Activated gamma-delta T cell treated with anti-CD3 and anti-CD28 coated beads, Interleukin-2, amount 50 U/mL, for 16 hours (primary cell): ENCODE measurements at places on chromosomes 2 and 18.

DNA sequence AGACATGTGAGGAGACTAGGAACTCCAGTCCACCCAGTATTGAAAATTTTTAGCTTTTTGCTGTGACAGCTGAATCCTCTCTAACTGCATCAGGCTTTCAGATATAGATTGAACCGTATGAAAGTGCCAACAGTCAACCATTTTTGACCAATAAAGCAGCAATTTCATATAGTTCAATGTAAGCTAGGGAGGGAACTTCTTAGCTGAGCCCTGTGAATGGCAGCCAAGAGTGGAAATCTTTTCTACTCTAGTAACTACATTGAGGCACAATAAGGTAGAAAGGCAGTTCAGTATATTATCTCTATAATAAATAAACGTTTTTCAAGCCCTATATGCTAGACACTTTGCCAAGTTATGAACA, 96.3 kb upstream of the TANK start:
- DNase-seq = no peak

GRCh38 chr2:237627441-237628246, at the start of gene LRRFIP1:
LRRFIP1 (plus strand) TSS chr2:237627587; CDS start chr2:237627645, 58 bp downstream.
- DNase-seq = no peak

DNA sequence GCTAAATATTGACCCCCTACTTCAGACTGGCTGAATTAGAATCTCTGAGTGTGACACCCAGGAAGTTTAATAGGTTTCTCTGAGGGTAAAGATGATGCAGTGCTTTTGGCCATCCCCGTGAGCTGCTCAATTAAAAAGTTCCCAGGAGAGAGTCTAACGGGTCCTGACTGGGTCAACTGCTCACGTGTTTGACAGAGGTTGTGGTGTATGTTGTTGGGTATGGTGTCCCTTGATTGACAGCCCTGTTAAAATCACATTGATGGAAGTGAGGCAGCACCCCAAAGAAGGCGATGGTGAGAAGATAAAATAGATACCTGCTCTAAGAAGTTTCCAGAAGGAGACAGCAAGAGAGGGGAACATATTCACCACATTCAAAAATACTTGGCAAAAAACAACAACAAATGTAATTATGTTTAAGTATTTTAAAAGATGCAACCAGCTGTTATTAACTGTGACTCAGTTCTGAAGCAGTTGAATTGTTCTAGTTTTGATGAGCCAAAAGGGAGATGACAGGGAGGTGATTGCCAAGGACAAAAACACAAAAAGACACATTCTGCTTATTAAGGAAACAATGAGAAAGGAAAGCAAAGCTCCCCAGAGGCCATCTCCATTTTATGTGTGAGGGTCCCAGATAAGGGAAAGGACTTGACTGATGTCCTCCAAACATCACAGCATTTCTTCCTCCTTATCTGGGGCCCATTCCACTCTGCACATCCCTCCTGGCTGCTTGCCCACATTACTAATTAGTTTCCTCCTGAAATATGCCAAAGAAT, 11.5 kb upstream of the GMCL1 start:
- no peak for DNase-seq

GRCh38 chr2:233597522-233597921, 19.9 kb upstream of the UGT1A8 start:
- no peak for DNase-seq

GRCh38 chr2:128155970-128156369, 65.0 kb downstream of the UGGT1 start:
- DNase-seq = no peak

GRCh38 chr18:22346953-22347605, 70.6 kb downstream of the CTAGE1 start:
- no peak for DNase-seq

DNA sequence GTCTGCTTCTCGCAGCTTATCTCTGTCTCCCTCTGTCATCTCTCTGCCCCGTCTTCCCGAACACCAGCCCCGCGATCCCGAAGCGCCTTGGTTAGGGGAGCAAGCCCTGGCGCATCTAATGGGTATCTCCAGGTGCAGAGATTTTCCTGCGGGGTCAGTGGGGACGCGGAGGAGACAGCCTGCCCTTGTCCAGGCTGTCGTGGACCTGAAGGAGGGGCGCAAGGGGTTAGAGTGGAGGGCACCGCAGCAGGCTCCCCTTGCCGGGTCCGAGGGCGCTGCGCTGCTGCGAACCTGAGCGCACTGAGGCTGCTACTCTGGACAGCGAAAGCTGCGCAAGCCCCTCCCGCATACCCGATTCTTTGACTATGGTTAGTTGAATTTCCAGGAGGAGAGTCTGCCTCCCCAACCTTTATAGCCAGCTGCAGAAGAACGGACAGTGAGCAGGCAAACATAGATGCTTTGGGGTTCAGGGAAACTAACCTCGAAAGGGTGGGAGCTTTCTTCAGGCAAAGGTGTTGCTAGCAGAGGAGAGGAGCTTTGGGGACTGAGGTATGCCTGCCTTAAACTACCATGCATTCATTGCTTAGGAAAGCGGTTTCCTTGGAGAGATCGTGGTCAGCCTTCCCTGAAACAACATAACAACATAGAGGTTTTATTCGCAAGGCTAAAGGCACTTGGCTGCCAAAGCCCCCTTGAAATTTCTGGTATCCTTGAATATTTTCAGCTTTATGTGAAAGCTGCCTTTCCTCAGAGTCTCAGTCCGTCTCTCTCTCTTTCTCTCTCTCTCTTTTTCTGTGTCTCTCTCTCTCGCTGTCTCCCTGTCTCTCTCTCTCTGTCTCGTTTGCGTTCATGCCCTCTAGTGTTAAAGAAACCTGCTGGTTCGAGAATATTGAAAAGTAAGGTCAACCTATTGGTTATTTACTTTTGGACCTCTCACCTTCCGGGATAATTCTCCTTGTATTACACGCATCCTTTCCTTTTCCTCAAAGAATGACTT, 1.6 kb downstream of the GALNT13 start:
- DNase-seq = no peak

DNA sequence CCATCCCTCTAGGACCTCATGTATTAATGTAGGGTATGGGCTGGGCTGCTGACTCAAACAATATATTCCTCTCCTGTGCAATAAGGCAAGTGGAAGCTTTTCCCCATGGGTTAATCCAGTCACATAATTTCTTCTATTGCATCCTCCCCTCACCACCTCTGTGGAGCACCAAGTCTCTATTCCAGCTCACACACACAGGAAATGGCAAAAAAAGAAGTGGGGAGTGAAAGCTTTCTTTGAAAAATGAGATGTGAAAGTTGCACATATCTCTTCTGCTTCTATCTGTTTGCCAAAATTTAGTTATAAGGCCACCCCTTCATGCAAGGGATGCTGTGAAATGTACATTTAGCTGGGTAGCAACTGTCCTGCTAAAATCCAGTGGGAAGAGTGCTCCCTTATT, 121.3 kb downstream of the CDC42EP3 start:
- DNase-seq = no peak

DNA sequence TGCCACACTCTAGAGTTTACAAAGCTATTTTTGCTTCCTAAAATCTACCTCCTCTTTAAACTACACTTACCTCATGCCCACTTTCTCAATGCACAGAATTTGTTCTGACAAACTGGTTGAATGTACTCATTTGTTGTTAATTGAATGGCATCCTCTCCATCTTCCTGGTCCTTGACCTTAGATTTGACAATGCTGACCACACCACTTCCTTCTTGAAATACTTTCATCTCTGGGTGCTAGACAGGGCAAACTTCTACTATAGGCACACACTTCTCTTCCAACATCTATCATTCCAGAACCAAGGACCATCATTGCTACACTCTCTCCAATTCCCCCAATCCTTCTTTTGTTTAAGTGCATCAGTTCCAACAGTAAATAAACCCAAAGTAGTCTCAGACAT, 22.3 kb downstream of the ARL5A start:
- DNase-seq = no peak

GRCh38 chr2:127175041-127175721, 44.9 kb downstream of the CYP27C1 start:
- DNase-seq = no peak

DNA sequence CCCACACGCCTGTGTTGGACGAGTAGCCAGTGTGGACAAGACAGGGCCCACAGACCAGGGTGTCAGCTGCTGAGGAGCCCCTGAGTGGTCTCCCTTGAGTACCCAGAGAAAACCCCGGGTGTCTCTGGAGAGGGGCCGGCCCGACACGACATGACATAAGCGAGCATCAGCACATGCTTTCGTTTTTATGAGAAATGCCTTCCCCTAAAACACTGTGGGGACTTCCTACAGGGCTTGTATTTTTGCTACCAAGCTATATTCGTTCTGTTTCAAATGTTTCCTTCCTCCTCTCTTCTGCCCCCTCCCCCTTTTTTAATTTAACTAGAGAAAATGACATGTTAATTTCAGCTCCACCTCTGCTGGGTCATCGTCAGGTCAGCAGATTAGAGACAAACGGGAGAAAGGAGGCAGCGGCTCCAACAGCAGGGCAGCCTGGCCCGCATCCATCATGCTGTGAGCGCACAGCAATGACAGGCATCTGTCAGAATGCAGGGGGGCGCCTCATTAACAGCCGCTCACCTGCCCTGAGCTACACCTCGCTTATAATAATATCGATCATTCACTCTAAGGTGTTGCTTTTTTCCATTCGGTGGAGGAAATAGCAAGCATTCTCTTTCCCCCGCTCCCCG, 286.2 kb downstream of the ZNF516 start:
- no peak for DNase-seq

- DNase-seq = no peak
These were observed 11.2 kb upstream of the CALCRL start for GRCh38 chr2:187459256-187459655.

DNA sequence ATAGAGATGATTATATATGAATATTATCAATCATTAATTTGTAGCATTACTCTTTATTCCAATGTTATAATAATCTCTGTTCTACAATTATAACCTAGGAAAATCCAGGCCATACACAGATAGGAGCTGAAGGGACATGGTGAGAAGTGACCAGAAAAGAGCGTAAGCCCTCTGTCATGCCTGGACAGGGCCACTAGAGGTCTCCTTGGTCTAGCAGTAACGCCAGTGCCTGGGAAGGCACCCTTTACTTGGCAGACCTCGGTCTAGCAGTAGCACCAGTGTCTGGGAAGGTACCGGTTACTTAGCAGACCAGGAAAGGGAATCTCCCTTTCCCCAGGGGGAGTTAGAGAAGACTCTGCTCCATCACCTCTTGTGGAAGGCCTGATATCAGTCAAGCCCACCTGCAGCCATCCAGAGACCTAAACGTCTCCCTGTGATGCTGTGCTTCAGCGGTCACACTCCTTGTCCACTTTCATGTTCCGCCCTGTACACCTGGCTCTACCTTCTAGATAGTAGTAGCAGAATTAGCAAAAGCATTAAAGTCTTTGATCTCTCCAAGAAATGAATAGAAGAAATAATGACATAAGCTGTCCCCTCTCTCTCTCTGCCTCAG, 447.5 kb upstream of the FSIP2 start:
- no peak for DNase-seq

- DNase-seq = no peak
These were observed 29.2 kb upstream of the PPP4R1 start for GRCh38 chr18:9643549-9643948.
